ENCODE measurements at places on chromosomes 5 and 9. TPM values are rescaled to one million over a fixed set of nuclear protein-coding genes. Genes with fewer than 3 reads are reported as not detected.

DNA sequence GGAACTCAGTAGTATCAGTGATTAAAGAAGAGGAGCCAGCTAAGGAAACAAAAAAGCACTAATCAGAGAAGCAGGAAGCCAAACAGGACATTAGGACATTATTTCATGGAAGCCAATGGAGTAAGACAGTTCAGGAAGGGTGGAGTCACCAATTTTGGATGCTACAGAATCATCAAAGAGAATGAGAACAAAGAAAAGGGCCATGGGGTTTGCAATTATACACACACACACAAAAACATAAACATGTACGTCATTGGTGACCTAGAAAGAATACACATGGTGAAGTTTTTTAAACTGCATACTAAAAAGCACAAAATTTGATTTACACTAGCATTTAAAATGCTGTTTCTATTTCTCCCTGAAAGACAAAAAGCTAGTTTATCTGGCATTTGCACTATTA lies 96.8 kb upstream of the MRPS30 start:
- no peak for DNase-seq
- H3K4me3 ChIP-seq, result no peak overlapping the region
- H3K27ac ChIP-seq, result no peak overlapping the region
- H3K36me3 ChIP-seq, result no peaks in the 10 kb centered on the region
- H3K27me3 ChIP-seq, result no peaks in the 10 kb centered on the region

GRCh38 chr5:3034449-3034848 lies 283.0 kb upstream of the IRX2 start:
- H3K27me3 ChIP-seq, result no peaks in the 10 kb centered on the region
- no peaks in the 10 kb centered on the region for H3K36me3 ChIP-seq
- no peak overlapping the region for H3K4me3 ChIP-seq

- no peak overlapping the region for H3K27ac ChIP-seq
- no peaks in the 10 kb centered on the region for H3K36me3 ChIP-seq
- no peak overlapping the region for H3K4me3 ChIP-seq
- no peaks in the 10 kb centered on the region for H3K4me1 ChIP-seq
- DNase-seq, result no peak
Measured at GRCh38 chr9:1303932-1304331, 253.8 kb downstream of the DMRT2 start.

DNA sequence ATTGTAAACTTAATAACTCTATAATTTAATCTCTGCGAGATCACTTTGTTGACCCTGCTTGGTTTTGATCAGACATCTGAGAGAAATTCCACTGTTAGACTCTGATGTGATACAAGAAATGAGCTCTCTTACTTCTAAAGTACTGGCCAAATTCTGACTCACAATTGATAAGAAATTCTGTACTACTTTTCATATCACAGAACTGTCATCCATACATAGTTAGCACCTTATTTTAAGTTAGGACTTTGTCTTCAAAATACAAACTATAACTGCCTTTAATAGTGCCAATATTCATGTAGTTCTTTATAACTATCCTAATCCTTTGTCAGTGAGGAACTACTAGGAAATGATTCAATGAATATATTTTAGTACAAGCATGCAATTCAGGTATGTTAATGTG lies 23.4 kb downstream of the MARCHF11 start:
- H3K27ac ChIP-seq, result no peak overlapping the region
- H3K36me3 ChIP-seq, result peaks cover 19% of the 10 kb centered on the region
- no peaks in the 10 kb centered on the region for H3K4me1 ChIP-seq
- no peak for DNase-seq

The SMIM33 gene
- not detected for total RNA-seq

GRCh38 chr9:130660683-130661450 lies 3.5 kb upstream of the PRDM12 start:
- no peak overlapping the region for H3K27ac ChIP-seq
- no peaks in the 10 kb centered on the region for H3K4me1 ChIP-seq
- H3K27me3 ChIP-seq, result peaks cover 100% of the 10 kb centered on the region
- H3K36me3 ChIP-seq, result no peaks in the 10 kb centered on the region

- peaks cover 52% of the 10 kb centered on the region for H3K36me3 ChIP-seq
- H3K27me3 ChIP-seq, result no peaks in the 10 kb centered on the region
- H3K4me1 ChIP-seq, result peaks cover 4% of the 10 kb centered on the region
- no peak overlapping the region for H3K27ac ChIP-seq
- H3K4me3 ChIP-seq, result no peak overlapping the region
Measured at GRCh38 chr9:71737455-71737854, 30.9 kb downstream of the CEMIP2 start.

The VCAN gene
- total RNA-seq, result 397 TPM

DNA sequence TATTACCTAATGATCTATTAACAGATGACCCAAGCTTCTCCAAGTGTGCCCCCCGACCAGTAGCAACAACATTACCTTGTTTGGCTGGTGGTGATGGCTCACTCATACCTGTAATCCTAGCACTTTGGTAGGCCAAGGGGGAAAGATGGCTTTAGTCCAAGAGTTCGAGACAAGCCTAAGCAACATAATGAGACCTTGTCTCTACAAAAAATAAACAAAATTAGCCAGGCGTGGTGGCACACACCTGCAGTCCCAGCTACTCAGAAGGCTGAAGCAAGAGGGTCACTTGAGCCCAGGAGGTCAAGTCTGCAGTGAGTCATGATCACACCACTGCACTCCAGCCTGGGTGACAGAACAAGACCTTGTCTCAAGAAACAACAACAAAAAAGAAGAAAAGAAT lies 62.9 kb downstream of the GCNT1 start:
- no peaks in the 10 kb centered on the region for H3K27me3 ChIP-seq
- H3K4me1 ChIP-seq, result peaks cover 6% of the 10 kb centered on the region
- no peak overlapping the region for H3K27ac ChIP-seq
- H3K4me3 ChIP-seq, result no peak overlapping the region
- no peaks in the 10 kb centered on the region for H3K36me3 ChIP-seq

DNA sequence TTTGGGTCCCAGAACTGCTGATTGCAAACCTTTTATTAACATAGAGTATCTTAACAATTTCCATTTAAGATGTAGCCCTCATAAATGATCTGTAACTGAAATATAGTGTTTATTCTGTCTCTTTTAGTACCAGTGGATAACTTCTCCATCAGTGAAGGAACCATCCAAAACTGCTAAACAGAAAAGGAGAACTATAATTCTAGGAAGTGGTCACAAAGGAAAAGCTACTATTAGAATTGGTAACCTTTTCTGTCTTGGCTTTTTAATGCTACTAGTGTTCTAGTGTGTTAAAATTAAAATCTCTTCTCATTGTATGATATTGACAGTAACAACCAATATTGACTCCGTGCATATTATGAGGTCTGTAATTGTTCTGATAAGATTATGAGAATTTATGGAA lies 12.8 kb downstream of the CEP78 start:
- H3K36me3 ChIP-seq, result peaks cover 86% of the 10 kb centered on the region
- DNase-seq, result no peak
- no peaks in the 10 kb centered on the region for H3K27me3 ChIP-seq

The SPINK13 gene
- not detected for total RNA-seq

DNA sequence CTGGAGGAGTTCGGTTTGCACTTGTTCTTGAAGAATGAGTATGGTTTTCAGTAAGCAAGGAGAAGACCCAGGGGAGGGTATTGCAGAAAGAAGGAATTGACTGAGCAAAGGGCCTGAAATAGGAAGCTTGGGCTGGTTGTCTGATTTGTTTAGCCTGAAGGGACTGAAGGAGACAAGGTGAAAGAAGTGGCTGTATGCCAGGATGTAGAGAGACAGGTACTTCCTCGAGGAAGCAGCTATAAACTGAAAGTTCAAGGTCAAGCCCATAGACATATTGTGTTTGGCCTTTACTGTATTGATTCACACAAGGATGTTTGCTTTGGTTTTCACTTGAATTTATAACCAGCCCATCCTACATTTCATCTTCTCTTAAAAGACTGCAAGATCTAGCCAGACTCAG lies 183.1 kb downstream of the PALM2AKAP2 start:
- no peak for DNase-seq
- no peak overlapping the region for H3K4me3 ChIP-seq
- no peak overlapping the region for H3K27ac ChIP-seq

DNA sequence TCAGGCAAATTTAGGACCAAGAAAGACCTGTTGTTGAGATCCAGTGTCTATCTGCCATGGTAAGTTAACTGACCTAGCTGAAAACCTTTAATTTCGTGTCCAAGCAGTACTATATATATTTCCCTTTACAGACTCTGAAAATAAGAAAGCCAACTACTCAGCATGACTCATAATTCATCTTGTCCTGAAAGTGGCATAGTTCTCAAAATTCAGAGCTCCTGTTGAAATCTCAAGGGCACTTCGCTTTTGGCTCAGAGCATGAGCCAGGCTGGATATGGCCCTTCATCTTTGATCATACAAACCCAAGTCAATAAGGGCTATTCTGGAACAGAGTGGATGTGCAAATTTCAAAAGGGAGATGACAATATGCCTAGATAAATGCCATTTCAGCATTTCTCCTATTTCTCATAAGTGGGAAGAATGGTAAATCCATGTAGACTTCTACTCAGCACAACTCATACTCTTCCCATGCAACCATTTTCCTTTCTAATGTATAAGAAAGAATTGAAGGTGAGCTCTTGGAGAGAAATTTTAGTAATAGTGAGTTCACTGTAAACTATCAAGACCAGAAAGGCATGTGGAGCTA lies 567.9 kb upstream of the DAB2 start:
- no peak for DNase-seq
- H3K27ac ChIP-seq, result no peak overlapping the region
- no peaks in the 10 kb centered on the region for H3K27me3 ChIP-seq
- no peak overlapping the region for H3K4me3 ChIP-seq
- no peaks in the 10 kb centered on the region for H3K4me1 ChIP-seq

GRCh38 chr9:2425676-2426075 lies 195.9 kb upstream of the VLDLR start:
- DNase-seq, result no peak
- peaks cover 5% of the 10 kb centered on the region for H3K4me1 ChIP-seq
- no peaks in the 10 kb centered on the region for H3K36me3 ChIP-seq

DNA sequence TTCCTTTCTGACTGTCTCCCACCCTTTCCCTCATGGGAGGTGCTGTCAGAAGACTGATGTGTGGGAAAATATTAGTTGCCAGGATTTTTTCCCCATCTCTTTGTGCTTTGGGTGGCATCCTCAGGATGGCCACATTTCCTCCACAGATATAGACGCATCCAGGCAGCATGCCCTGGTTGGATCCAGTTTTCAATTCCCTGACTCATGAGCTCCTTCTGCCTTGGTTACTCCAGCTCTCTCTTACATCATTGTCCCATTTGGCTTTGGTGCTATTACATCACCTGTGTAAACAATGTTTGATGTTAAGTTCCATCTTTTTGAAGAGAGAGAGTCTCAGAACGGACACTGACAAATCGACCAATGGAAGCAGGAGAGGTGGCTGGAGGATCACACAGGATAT lies 302.5 kb downstream of the CDH18 start:
- H3K27ac ChIP-seq, result no peak overlapping the region
- H3K36me3 ChIP-seq, result no peaks in the 10 kb centered on the region
- H3K4me1 ChIP-seq, result no peaks in the 10 kb centered on the region
- no peak for DNase-seq
- H3K27me3 ChIP-seq, result no peaks in the 10 kb centered on the region

- no peak overlapping the region for H3K27ac ChIP-seq
- no peaks in the 10 kb centered on the region for H3K36me3 ChIP-seq
- DNase-seq, result no peak
- H3K4me1 ChIP-seq, result no peaks in the 10 kb centered on the region
- H3K27me3 ChIP-seq, result no peaks in the 10 kb centered on the region
Measured at GRCh38 chr9:2128618-2129017, 113.5 kb downstream of the SMARCA2 start.

DNA sequence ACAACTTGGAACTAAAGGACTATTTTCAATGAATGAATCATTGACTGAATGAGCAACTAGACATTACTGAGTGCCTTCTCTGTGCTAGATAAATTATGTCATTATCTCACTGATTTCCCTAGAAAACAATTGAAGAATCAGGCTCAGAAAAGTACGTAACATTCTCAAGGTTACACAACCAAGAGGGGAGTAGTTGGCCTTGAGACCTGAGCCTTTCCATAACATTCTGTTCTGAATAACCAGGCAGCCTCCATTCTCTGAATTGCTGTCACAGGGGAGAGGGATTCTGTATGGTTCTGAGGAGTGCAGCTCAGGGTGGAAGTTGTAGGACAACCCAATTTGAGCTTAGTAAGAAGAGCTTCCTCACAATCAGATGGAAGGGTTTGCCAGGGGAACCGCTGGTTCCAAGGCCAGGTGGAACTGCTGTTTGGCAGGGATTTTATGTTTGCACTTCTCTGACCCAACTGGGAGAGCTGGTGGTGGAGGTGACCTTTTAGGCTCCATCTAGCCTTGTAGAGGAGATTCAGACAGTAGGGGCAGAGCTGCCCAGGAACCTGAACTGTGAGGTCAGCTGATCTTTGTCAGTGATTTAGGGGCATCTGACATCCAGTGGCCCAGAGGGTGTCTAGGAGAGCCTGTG lies 16.3 kb downstream of the POLR1E start:
- DNase-seq, result no peak
- H3K36me3 ChIP-seq, result peaks cover 69% of the 10 kb centered on the region
- no peak overlapping the region for H3K27ac ChIP-seq

GRCh38 chr9:83070261-83070660 lies 7.3 kb upstream of the RASEF start:
- DNase-seq, result no peak
- H3K4me1 ChIP-seq, result no peaks in the 10 kb centered on the region
- no peak overlapping the region for H3K4me3 ChIP-seq
- H3K27me3 ChIP-seq, result peaks cover 5% of the 10 kb centered on the region
- H3K36me3 ChIP-seq, result no peaks in the 10 kb centered on the region

The IFNA21 gene
- not detected for total RNA-seq

DNA sequence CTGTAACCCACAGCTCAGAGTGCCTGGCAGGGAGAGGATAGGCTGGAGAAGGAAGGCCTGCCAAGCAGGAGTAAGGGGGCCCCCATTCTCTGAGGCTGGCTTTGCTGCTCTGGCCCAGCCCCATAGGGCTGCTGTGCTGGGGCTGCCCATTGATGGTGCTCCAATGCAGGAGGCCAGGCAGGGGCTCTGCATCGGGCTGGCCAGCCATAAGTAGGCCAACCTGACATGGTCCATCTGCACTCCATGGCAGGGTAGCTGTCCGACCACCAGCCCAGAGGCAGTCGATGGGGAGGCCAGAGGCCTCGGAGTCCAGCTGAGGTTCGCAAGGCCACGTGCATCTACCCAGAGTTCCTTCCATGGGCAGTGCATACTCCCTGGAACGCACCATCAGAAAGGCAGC lies 75.0 kb upstream of the PITX1 start:
- no peaks in the 10 kb centered on the region for H3K36me3 ChIP-seq
- H3K27ac ChIP-seq, result no peak overlapping the region
- H3K4me3 ChIP-seq, result no peak overlapping the region

The PFN3 gene
- total RNA-seq, result not detected

The DNAJC18 gene
- total RNA-seq, result 34.6 TPM

DNA sequence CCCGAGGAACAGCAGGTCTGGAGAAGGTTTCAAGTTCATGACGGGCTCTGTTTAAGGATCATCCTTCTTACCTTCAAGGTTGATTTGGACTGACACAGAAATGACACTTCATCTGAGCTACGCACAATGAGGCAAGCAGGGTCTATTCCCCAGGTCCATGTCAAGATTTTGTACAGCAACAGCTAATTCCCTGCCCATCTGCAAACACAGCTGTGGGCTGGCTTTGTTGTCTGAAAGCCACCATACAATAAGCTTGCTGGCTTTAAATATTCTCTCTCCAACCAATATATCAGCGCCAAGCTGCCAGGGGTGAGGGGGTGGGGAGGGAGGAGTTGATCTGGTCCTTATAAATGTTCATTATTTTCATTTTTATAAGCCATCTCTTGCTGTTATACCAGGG lies 92.0 kb downstream of the OTULIN start:
- no peak for DNase-seq
- H3K27ac ChIP-seq, result no peak overlapping the region
- no peak overlapping the region for H3K4me3 ChIP-seq
- H3K27me3 ChIP-seq, result no peaks in the 10 kb centered on the region

Data from endodermal cell (in vitro differentiated cells).